DMS79 (cell line): ENCODE measurements at places on chromosomes 5 and 9.

DNA sequence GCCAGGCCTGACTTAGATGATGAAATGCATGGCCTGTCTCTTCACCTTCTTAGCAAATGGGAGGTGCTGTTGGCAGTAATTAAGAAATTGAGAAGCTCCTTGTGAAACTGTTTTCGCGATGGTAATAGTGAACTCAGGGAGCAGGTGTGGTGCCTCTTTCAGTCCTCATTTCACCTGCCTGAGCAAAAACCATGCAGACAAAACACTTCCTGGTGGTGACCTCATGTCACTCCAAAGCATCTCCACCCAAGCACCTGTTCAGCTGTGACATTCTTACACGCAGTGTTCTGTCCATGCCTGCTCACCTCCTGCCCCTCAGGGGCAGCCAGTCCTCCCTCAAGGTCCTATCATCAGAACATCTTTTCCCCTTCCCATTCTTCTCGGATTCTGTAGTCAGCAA, 146.5 kb downstream of the CD180 start:
- DNase-seq: peak; percentile 37

GRCh38 chr5:98989727-98990126, 60.9 kb upstream of the CHD1 start:
- no peak for DNase-seq

DNA sequence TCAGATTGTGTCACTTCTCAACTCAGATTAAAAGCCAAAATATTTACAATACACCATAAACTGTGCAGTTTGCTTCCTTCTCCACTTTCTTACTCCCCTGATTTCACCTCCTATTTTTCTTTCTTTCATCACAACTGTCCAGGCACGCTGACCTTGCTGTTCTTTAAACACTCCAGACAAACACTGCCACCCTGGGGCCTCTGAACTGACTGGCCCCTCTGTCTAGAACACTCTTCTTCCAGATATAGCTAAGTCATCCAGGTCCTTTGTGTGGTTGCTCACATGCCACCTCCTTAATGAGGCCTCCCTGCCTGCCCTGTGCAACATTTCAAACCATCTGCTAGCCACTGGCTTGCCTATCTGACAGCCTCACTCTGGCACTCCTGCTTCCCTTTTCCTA, 46.6 kb downstream of the ATG10 start:
- DNase-seq: no peak

DNA sequence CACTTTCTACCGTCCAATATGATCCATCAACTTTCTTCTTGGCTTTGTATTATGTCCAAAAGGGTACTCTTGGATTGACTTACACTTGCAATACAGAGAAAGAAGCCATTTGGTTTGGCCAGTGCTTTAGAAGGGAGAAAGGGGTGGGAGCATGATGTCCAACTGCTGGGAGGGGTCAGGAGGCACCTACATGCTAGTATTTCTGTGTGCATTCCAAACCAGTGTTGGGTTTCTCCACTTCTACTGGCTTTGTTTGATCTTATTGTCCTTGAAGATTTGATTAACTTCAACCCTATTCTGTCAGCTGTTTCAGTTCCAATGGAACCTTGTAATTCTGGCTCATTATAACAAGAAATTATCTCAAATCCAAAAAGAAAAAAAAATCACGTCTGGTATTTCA, 27.6 kb downstream of the CYSTM1 start:
- no peak for DNase-seq

- DNase-seq: no peak
These were observed 120.0 kb upstream of the CACNA1B start for GRCh38 chr9:137757613-137758029.

- no peak for DNase-seq
These were observed 188.2 kb downstream of the BNC2 start for GRCh38 chr9:16682273-16682672.

DNA sequence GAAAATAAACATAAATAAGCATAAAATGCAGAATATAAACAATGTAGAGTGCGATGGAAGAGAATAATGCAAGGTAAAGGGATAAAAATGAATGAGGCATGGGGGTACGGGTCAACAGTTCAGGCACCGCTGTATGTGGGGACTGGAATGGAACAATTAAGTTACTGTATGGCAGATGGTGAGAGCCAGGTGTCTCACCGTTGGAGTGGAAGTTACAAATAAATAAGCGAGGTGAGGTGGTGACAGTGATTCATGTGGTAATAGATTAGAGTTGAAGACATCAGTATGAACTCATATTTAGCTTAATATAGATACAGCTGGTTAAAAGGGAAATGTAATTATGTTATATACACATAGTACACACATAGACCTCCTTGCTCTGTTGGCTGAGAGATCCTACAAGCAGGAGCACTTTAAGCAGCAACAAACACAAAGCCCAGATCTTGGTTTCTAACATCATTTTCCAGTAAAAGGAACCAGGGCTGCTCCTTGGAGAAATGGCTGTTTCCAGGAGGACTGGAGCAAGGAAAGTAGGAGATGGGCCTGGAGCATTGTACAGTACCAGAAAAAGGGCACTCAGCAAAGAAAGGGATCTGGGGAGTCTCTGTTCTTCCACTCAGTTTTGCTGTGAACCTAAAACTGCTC, 2.4 kb upstream of the OMD start:
- no peak for DNase-seq

DNA sequence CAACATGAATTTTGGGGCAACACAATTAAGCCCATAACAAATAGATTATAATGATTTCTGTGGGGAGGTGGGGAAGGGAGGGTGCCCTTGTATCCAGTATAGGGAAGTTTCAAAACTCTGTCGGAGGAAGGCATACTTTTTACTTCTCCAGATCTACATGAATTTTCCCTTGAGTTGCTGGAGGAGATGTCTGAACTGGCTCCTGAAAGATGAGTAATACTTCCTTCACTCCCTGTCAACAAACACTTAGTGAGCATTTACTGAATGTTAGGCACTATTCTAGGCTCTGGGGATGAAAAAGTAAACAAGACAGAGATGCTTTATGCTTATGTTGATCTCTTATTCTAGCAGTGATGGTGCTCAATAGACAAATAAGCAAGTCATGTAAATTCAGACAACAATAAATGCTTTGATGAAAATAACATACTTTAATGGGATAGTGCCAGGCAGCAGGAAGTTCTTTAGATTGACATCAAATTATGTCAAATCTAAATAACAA, 197.9 kb upstream of the ANKH start:
- DNase-seq: no peak

DNA sequence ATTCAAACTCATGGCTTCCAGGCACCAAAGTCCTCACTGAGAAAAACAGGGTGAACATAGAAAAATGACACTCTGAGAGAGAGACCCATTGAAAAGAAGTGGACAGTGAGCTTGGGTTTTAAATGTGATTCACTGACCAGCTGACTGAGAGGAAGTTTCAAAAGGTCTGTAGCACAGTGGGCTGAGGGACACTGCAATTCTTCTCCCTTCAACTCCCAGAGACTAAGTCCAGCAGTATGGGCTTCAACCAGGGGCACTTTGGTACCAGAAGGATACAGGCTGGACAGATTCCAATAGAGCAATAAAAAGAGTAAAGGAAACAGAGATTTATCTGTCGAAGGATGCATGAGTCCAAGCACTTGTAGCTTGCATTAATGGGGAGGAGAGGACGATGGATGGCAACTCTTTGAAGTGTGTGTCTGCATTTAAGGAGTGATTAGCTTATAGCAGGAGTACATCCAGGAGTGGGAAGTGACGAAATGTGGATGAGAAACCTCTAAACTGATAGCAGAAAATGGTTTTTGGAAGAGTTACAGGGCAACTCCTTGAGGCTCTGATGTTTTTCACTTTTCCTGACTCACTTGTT, 117.0 kb upstream of the ANKRD55 start:
- DNase-seq: no peak

DNA sequence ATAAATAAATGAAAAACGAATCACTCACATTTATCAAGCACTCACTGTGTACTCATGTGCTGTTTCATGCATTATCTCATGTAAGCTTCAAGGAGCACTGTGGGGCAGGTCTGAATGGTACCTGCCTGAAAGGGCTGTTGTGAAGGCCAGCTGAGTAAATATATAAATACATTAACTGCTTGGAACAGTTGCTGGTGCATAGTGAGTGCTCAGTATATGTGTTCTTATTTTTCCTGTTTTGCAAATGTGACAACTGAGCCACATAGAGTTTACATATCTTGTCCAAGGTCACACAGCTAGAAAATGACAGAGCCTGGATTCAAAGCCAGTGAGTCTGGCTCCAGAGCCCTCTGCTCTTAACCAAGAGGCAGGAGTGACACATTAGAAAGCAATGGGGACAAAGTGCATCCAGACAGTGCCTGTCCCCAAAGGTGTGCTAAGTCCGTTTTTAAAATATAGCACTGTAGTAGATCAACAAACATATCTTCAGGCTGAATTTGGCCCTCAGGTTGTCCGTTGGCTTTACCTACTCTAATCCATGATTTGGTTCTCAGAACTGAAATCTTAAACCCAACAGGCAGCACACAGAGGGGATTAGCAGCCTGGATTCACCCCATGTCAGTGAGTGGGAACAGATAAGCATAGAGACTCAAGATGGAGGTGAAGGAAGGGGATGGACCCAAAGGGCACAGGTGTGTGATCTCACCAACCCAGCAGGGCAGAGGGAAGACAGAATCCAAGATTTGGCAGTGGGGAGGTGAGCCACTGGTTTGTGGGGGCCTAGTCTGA, 70.8 kb downstream of the WWC1 start:
- no peak for DNase-seq

DNA sequence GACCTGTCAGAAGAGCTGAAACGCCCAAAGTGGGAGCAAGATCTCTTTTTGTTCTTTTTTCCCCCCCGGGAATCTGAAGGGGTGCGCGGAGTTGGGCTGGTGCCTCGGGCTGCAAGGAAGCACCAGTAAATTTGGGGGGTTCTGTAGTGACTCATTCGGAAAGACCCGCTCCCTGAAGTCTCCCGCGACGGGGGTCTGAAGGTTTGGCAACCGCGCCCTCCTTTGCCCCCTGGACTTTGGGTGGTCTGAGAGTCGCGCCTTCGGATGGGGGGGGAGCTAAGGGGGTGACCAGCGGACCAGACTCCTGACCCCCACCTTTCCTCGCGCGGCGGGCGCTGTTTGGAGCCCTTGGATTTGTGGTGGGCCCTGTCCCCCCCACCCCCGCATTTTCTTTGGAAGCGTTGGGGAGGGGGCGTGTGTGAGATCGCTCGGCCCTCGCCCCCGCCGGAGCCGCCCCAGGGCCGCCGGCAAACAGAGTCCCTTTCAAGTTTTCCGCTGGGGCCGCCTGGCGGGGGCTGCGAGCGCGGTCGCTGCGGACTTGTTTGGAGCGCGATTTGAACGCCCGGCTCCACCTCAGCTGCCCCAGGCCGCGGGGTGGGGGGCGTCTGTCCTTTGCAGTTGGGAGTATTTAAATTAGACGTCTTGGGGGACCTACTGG, 2.0 kb downstream of the CXXC5 start:
- DNase-seq: no peak

DNA sequence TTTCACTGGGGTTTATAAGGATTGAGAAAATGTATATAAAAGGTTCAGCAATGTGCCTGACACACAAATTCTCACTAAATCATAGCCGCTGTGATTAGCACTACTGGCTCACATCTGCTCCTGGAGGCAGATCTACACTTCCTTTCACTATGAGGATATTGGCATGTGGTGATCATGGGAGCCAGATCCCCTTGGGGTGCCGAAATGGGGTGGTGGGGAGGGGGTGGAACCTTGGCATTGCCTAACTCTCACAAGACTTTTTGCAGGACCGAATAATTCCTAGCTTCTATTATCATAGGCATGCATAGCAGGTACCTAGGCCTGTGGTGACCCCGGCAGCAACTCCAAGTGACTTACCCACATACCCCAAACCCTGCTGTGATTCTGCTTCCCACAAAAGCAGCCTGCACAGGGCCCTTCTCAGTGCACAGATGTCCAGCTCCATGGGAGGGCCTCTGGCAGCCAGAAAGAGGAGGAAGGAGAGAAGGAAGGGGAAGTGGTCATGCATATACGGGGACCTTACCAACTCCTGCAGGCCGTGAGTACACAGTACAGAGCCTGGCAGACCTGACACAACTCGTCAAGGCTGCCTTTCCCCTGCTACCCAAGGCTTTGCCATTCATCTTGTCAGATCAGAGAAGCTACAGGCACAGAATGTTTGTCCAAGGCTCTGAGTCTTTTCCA, 61.3 kb upstream of the IQGAP2 start:
- DNase-seq: no peak

- no peak for DNase-seq
These were observed 28.1 kb downstream of the GPX3 start for GRCh38 chr5:151048526-151048925.

DNA sequence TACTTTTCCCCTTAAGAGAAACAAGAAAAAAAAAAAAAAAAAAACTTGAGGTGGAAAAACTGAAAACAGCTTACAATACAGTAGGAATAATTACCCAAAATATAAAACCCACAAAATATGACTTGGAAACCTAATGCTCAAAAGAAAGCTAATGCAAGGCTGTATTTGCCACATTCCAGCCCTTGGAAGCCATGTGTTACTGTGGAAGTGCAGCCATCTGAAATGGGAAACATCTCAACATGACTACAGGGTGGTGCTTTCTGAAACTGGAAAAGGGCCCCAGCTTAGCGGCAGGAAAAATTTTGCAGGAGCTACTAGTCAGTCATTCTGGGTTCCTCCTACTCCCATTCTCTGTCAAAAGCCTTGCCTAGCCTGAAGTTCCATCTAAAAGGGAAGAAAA, 20.4 kb downstream of the CDK5RAP2 start:
- no peak for DNase-seq

GRCh38 chr5:132070460-132071337, 2.9 kb upstream of the CSF2 start:
- DNase-seq: no peak

GRCh38 chr5:106601620-106602019, 1069.1 kb downstream of the EFNA5 start:
- DNase-seq: no peak

DNA sequence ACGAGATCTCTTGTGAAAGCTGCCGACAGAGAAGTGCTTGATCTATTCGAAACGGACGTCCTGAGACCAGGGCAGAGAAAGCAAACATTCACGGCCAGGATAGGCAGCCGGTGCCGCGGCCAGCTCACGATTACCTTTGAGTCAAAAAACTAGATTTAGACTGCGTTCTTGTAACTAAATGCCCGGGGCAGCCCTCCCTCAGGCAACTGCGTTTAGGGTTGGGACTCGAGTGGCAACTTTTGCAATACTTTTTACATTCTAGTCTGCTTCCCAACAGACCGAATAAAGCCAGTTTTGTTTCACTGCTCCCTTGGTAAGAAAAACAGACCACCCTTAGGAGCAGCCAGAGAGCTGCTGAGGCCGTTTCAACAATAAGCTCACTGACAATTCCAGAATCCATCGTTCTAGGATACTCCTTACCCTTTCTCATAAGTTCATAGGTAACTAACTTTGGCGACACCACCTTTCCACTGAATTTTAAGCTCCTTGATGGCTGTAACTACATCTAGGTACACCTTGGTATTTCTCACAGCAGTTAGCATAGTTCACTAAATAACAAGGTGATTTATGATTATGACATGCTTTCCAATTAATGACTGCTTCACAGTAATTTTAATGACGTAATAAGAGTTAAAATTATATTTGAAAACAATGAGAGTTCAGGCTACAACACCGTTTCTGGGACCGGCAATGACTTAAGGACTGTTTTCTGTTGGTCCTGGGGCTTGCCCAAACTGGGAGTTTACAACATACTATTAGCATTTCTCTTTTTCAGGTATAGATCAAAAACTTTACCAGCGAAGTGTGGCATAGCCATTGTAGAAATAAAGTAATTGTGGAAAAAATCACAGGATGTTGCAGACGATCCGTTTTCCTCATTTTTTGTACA, 899 bp upstream of the RAPGEF6 start:
- no peak for DNase-seq
